ENCODE measurements at places on chromosomes 2 and 18.

DNA sequence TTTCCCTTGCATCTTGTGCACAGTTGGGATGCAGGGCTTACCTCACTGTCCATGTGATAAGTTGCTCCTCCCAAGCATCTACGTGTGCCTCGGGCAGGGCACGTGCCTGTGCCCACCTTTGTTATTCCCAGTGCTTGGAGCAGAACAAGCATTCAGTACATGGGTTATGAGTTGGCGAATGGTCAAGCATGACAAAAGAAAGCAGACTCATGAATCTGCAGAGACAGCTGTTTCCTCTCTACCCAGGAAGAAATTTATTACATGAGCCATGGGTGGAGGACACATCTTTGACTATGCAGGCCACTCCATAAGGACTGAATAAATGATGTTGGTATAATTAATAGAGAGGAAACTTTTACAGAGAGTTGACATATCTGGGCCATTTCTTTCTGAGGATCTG lies 127.8 kb downstream of the TPGS2 start:
- no peak for DNase-seq

- peak; percentile 47 for DNase-seq
Measured at GRCh38 chr2:20378891-20379519, 28.4 kb upstream of the PUM2 start.

DNA sequence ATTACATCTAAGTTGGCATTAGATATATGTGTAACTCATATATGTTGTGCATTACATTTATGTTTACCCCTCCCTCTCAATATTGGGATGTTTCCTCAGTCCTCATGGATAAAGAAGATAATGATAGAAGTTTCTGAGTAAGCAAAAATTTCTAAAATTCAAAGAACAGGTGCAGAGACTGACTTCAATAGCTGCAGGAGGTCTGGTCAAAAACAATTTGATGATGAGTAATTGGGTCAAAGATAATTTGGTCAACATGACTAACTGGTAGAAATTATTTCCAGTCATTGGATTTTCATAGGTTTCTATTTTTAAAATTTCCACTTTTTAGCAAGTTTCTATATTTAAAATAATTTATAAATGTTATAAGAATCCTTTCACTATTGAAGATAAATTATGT lies 1130.9 kb upstream of the SLC39A10 start:
- no peak for DNase-seq

GRCh38 chr18:40751186-40751585 lies 1203.8 kb upstream of the PIK3C3 start:
- DNase-seq, result no peak

DNA sequence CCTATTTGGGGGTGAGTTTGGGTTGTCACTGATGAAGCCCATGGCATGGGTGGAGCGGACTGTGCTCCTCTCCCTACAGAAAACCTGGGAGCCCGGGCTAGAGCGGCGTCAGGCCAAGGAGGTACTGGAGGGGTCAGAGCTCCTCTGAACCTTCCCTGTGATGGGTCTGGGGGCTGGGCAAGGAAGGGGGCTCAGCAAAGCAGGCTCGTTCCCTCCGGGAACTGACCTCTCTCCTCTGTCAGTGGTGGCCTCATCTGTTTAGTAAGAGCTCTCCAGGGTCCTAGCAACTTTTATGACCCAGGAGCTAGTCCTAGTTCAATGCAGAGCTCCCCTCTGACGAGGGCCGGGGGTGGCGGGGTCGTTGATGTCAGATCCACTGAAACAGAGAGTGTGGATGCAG lies 62.4 kb upstream of the OTOF start:
- DNase-seq, result no peak

DNA sequence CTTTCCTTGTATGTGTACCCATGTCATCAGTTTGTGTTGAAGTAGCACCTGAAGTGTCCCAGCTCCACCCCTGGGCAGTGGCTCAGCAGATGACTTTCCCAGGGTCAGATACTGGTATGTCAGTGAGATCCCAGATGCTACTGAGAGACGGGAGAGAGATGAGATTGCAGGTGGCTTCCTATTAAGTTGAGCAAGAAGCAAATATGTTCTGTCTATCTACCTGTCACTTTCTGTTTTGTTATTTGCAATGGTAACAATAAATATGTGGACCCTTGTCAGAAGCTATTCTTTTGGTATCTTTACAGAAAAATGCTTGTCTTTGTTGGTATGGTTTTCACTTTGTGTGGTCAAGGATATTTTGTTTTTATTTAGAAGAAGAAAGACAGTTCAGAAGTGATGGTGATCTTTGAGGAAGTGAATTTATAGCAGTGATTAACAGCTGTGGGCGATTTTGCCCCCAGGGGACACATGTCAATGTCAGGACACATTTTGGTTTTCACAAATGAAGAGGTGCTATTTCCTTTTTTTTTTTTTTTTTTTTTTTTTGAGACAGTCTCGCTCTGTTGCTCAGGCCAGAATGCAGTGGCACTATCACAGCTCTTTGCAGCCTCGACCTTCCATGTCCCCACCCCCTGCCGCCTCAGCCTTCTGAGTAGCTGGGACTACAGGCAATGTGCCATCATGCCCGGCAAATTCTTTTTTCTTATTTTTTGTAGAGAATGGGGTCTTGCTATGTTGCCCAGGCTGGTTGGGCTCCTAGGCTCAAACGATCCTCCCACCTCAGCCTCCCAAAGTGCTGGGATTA lies 21.4 kb downstream of the MGAT5 start:
- peak; percentile 69 for DNase-seq

DNA sequence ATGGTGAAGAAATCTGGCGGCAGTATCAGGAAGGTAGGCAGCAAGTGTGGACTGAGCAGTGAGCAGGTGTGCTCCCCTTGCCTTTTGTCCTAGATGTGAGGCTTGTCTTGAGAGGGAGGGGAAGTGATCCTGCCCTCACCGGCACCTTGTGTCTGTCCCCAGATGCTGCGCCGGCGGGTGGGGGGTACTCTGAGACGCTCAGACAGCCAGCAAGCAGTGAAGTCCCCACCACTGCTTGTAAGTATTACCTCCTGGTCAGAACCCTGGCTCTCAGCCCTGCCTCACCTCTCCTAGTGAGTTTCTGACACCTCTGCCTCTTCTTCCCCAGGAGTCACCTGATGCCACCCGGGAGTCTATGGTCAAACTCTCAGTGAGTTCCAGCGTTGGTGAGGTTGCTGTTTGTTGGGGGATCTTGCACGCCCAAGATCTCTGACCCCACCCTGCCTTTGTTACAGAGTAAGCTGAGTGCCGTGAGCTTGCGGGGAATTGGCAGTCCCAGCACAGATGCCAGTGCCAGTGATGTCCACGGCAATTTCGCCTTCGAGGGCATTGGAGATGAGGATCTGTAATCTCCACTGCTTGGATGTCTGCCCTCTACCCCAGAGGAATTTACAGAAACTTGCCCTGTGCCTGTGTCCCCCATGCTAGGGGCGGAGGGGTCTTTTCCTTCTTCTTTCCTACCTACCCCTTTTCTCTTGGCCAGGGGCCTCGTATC lies 4.2 kb downstream of the ZNF513 start:
- DNase-seq, result no peak

- DNase-seq, result no peak
Measured at GRCh38 chr18:77600674-77601073, 351.0 kb downstream of the GALR1 start.

DNA sequence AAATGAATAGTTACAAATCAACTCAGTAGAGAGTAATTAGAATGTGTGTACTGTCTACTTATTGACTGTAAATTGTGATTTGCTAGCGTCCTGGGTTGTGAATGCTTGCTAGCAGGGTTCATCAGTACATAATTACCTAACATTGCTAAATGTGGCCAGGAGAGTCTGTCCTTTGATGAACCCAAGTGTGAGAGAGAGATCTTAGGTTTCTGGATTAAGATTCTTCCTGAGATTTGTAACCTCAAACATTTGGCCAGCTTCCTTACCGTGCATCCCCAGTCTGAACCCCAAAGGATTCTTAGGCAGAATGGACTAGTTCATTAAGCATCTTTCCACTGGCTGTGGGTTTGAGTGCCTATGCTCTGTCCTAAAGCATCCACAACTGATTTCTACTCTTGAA lies 84.0 kb upstream of the ITPRID2 start:
- DNase-seq, result no peak

GRCh38 chr2:132923787-132924186 lies 253.8 kb upstream of the LYPD1 start:
- no peak for DNase-seq
